ENCODE measurements at places on chromosomes 7 and 10. TPM values are rescaled to one million over a fixed set of nuclear protein-coding genes. Genes with fewer than 3 reads are reported as not detected.

ETV1 gene
- 16.4 TPM for polyA plus RNA-seq

FAM237B gene
- polyA plus RNA-seq = 0.17 TPM

NUDT13 gene
- 5.9 TPM for polyA plus RNA-seq

GTF2IRD1 gene
- polyA plus RNA-seq = 15.1 TPM

DLX6 gene
- 6.6 TPM for polyA plus RNA-seq

DNAH11 gene
- polyA plus RNA-seq = 4.9 TPM

SAMD9 gene
- 0.73 TPM for polyA plus RNA-seq

PNLIPRP2 gene
- polyA plus RNA-seq = 0.61 TPM

DEPP1 gene
- polyA plus RNA-seq = 29.1 TPM

ADCY1 gene
- polyA plus RNA-seq = 6.6 TPM

MKI67 gene
- 4.0 TPM for polyA plus RNA-seq

ASB15 gene
- polyA plus RNA-seq = 5.7 TPM

RFC2 gene
- 29.2 TPM for polyA plus RNA-seq

KAT6B gene
- polyA plus RNA-seq = 23.9 TPM

CCL26 gene
- 5.6 TPM for polyA plus RNA-seq
